ENCODE measurements at places on chromosomes 3 and 15.

DNA sequence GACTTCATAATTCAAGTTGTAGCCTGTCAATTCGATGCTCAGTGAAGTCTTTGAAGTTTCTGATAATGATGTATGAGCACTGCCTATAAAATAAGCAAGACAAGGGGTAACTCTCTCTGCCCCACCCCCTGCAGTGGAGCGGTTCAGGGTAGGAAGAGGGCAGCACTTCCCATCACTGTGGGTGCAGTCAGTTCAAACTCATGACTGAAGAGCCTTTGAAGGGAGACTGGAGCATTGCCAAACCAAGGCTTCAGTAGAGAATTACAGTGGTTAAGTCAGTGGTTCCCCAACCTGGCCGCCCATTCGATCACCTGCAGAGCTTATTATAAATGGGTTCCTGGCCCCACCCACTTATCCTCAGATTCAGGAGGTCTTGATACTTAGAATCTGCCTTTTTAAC, 190.6 kb downstream of the SHQ1 start:
- peak; percentile 32 for DNase-seq

- DNase-seq = peak; percentile 70
Measured at GRCh38 chr15:65612949-65613744, 2.2 kb upstream of the INTS14 start.

DNA sequence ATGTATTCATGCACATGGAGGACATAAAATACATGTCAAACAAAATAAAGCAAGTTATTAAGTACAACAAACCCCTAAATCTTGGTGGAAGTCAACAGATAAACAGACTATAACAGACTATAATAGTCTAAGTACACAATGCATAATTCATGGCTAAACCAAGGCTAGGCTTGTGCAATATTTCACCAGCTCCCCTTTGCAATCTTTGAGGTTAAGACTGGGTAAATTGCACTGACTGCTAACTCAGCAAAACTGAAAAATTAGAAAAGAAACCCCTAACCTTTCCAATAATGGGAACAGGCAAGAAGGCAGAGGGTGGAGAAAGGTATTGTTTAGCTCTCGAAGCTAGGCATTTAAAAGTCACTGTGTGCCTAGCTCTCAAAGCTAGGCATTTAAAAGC, 304.9 kb upstream of the WNT5A start:
- no peak for DNase-seq

DNA sequence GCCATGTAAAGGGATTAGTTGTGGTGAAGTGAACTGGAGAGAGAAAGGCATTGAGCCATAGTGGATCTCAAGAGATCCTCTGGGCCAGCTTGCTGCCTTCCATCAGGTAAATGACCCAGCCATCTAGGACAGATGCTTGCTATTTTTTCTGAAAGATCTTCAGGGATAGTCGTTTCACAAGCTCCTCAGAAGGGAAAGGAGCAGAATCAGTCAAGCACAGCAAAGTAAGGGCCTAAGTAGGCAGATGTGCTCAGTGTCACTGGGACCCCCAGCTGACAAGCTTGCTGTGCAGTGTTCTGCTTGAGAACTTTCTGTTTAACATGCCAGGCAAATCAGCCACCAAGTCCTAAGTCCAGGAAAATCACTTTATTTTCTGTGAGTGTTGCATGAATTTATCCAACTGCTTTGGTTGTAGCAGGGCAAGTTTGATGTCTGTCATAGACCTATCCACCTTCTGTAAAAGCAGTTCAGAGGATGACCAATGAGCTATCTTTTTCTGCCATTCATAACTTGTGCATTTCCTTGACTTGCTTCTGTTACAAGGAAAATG, 319.8 kb downstream of the IL5RA start:
- DNase-seq = no peak
